ENCODE measurements at places on chromosomes 4 and X.

DNA sequence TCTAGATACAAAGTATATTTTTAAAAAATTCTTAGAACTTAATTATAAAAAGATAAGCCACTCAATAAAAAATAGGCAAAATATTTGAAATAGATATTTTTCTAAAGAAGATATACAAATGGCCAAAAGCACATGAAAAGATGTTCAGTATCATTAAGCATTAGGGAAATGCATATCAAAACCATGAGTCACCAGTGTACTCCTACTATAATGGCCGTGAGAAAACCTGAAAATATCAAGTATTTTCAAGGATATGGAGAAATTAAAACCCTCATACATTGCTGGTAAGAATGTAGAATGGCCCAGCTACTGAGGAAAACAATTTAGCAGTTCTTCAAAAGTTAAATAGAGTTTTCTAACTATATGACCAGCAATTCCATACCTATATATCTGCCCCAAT, 337.9 kb downstream of the CAMK2D start:
- no peak for DNase-seq

GRCh38 chr4:7547368-7548040, 112.8 kb upstream of the PSAPL1 start:
- no peak for DNase-seq

GRCh38 chrX:36543499-36543898, 464.7 kb upstream of the FAM47C start:
- no peak for DNase-seq

- DNase-seq = no peak
Observed at GRCh38 chr4:26723216-26723615, 137.4 kb upstream of the STIM2 start.

All from stimulated activated CD8-positive, alpha-beta memory T cell treated with anti-CD3 and anti-CD28 coated beads, Interleukin-2, amount 100 ng/mL, for 1 hour (primary cell).